ENCODE measurements at places on chromosomes 16 and 17. TPM values are rescaled to one million over a fixed set of nuclear protein-coding genes. Genes with fewer than 3 reads are reported as not detected.
A peak's percentile ranks its signal among the peaks of the same experiment; 100 is the strongest.

GRCh38 chr16:66166490-66166889, 200.0 kb upstream of the CDH5 start:
- peaks cover 30% of the 10 kb centered on the region for H3K4me1 ChIP-seq
- DNase-seq: peak; percentile 34
- H3K27me3 ChIP-seq: no peaks in the 10 kb centered on the region
- H3K27ac ChIP-seq: peak overlapping the region; percentile 61
- no peak overlapping the region for H3K4me3 ChIP-seq

- H3K4me1 ChIP-seq: no peaks in the 10 kb centered on the region
- H3K27ac ChIP-seq: no peak overlapping the region
- no peak for DNase-seq
- H3K4me3 ChIP-seq: no peak overlapping the region
- H3K27me3 ChIP-seq: no peaks in the 10 kb centered on the region
- H3K36me3 ChIP-seq: no peaks in the 10 kb centered on the region
Measured at GRCh38 chr16:80380514-80380913, 160.3 kb upstream of the DYNLRB2 start.

- peak overlapping the region; percentile 45 for H3K27ac ChIP-seq
- H3K4me3 ChIP-seq: peak overlapping the region; percentile 19
- DNase-seq: no peak
- peaks cover 19% of the 10 kb centered on the region for H3K36me3 ChIP-seq
- H3K27me3 ChIP-seq: peaks cover 35% of the 10 kb centered on the region
Measured at GRCh38 chr17:78355701-78356100, 4.2 kb downstream of the SOCS3 start.

GRCh38 chr16:83365166-83365565, 442.6 kb upstream of the HSBP1 start:
- no peak overlapping the region for H3K27ac ChIP-seq
- no peaks in the 10 kb centered on the region for H3K27me3 ChIP-seq
- H3K4me3 ChIP-seq: no peak overlapping the region

DNA sequence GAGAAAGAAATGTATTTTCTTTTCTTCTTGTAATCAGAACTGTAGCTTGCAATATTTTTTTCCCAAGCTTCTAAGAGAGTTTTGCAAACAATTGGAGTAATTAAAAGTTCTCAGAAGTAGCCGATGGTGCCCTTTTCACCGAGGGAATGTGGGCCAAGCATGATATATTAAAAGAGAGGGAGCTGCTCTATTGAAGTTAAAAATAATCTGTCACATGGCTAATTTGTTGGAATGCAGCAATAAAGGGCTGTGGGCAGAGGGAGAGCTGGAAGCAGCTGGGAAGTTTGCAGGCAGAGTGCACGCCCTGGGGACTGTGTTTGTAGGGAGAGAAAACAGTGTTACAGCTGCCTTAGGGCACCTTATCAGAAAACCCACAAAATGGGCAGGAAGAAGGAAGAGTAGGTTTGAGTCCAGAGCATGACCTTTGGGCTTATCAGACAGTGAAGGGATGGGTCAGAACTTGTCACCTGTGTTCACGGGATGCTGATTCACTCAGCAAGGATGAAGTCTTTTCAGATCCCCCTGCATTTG, 18.5 kb upstream of the TERF2 start:
- no peaks in the 10 kb centered on the region for H3K36me3 ChIP-seq
- H3K4me3 ChIP-seq: no peak overlapping the region
- H3K27ac ChIP-seq: no peak overlapping the region
- H3K4me1 ChIP-seq: peaks cover 15% of the 10 kb centered on the region

Gene ITGAX
- 710 TPM for polyA plus RNA-seq

Gene SNX20
- polyA plus RNA-seq: 52.0 TPM
